ENCODE measurements at places on chromosomes 11 and 22.

DNA sequence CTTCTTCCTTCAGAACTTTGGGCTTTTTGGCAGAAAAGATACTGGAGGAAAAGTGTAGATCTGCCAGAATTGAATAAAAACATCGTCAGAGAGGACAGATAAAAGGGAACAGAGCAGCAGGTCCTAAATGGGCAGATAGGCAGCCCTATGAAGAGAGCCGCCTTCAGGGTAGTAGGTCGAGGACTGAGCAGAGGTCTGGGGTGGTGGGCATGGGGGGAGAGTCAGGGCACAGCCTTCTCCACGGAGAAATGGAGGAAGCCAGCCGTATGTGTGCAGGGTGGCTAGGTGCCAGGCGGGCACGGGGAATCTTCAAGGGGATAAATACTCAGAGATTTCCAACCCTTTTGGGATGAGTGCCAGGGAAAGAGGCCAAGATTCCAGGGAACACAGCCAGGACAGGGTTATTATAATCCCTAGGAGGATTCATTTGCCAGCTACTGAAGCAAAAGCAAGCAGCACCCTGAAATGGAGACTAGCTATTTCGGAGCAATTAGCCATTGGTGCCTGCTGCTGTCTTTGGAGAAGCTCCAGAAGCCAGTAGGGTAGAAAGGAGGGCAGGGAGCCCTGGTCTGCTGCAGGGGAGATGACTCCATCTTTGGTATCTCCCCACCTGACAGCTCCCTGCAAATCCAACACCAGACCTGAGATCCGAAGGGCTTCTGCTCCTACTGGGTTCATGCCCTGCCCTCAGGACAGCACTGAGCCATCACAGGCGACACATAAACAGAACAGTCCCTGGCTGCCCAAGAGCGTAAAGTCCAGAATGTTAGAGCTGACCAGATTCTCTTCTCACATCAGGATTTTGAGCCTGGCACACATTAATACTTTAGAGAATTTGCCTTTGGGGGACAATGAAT is 174.5 kb upstream of the NTM start:
- DNase-seq: peak; percentile 42

DNA sequence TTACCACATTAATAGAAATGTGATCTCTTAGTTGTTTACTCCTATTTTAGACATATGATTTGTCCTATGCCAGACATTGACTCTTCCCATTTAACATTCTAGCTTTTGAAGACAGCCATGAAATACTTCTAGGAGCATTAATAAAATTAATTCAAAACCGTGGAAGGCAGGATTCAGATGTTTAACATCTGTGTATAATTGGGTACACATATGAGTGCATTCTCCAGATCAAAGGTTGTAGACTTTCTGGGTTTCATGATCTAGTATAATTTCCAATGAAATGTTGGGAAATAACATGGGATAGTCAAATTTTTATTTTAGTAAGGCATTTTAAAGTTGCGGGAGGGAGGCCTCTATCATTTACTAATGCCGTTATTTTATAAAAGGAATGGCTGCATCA is 35.2 kb upstream of the CCDC89 start:
- DNase-seq: no peak

DNA sequence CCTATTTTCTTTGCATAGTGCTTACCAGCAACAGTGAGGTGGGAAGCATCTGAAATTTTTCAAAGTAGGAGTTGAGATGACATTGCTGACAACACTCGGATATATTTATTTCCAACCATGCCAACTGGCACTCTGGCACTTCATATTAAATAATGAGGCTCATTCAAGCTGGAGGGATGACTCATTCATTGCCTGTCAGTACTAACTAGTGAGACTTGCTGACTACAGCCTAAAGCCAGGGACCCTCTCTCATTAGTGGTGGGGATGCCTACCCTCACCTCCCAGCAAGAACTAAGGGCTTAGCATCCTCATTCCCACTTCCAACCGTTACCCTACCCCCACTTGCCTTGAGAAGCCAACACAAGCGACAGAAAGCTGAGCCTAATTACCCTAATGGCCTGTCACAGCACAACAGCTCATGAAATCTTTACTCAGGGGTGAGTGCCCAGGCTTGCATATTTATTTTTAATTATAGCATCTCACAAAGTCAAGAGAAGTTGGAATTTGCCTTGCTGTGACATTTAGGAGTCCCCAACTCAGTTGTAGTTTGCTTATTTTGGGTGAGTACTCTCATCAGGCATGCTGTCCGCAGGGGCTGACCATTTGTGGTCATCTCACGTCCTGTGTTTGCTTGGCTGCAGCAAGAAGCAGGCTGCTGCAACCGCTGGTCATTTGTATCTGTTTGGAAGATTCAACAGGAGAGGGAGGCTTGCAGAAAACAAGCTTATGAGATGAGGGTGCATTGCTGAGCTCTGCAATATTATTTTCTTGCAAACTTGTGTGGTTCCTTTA is 181.6 kb upstream of the POU2AF2 start:
- DNase-seq: no peak

DNA sequence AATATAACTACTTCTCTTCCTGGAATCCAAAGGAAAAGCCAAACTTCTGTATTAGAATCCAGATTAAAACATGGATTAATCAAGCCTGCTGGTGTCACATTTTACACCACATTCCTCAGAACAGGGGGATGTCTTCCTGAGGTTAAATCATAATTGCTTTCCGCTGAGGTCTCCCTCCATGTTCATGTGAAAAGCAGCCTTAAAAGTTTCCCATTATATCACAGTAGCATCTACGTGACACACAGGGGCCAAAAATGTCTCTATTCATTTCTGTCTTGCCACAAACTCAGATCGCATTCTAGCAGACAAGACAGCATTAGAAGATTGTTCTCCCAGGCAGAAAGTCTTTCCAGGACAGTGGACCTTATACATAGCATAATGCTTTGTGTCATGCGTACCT is 788.7 kb downstream of the OPCML start:
- no peak for DNase-seq

DNA sequence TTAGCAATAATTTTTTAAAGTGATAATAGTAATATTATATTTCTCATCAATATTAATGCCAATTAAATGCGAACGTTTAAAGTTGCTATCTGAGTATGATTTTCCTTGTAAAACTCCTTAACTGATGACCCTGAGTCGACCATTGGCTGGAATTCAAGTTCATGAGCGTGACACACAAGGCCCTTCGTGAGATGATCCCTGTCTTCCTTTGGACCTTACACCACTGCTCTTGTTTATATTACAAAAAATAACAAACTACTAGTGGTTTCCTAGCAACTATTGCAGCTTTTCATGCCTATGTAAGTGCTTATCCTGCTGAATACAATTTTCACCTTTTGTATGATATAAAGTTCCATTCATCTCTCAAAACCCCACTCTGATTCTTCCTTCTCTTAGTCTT is 752.9 kb downstream of the CNTN5 start:
- no peak for DNase-seq
